Coronary artery (tissue), 2 donors: ENCODE measurements at places on chromosomes 16 and 17.

GRCh38 chr17:83067718-83068261 is 11.6 kb upstream of the METRNL start:
- DNase-seq: peak; percentile 54

DNA sequence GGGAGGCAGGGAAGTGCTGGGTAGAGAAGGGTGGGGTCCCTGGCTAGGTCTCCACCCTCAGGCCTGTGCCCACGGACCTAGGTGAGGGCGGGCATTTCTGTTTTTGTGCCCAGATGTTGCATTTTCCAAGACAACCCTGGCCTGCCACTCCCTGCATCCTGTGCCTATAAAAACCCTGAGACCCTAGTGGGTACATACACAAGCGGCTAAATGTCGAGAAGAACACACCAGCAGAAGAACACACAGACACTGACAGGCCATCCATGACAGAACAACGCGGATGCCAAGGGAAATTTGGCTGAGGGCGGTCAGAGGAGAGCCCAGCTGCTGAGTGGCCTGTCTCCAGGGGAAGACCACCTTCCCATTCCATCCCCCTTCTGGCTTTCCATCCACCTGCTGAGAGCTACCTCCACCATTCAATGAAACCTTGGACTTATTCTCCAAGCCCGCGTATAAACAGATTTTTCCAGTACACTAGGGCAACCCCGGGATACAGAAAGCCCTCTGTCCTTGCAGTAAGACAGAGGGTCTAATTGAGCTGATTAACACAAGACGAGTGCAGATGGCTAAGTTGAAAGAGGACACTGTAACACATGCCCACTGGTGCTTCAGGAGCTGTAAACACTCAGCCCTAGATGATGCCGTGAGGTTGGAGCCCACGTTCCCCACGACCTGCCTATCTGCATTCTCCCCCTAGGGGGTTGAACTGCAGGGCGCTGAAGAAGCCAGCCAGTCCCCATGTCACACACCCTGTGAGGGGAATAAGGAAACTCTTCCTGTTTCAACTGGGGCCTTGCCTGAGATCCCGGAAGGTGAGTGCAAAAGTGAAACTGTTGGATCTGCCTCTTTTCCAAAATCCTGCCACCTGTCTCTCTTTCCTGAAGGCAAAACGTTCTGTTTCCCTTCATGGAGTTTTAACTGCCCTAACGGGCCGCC is 147.2 kb upstream of the COX10 start:
- DNase-seq: no peak

DNA sequence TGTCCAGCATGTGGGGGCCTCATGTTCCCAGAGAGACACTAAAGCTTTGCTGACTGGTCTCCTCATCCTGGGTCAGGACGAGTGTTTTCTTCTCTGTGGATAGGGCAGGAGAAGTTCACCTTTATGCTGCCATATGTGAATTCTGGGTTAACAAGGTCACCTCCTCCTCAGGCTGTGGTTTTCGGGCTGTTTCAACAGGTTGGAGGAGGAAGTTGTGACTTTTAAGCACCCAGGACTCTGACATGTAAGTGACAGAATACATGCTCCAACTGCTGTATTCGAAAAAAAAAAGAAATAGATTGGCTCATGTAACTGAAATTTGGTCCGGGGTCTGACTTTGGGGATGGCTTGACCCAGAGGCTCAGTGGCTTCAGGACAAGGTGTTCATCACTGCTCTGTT is 54.2 kb downstream of the SNX20 start:
- DNase-seq: no peak

GRCh38 chr17:82386255-82386831 is 14.8 kb downstream of the UTS2R start:
- no peak for DNase-seq

DNA sequence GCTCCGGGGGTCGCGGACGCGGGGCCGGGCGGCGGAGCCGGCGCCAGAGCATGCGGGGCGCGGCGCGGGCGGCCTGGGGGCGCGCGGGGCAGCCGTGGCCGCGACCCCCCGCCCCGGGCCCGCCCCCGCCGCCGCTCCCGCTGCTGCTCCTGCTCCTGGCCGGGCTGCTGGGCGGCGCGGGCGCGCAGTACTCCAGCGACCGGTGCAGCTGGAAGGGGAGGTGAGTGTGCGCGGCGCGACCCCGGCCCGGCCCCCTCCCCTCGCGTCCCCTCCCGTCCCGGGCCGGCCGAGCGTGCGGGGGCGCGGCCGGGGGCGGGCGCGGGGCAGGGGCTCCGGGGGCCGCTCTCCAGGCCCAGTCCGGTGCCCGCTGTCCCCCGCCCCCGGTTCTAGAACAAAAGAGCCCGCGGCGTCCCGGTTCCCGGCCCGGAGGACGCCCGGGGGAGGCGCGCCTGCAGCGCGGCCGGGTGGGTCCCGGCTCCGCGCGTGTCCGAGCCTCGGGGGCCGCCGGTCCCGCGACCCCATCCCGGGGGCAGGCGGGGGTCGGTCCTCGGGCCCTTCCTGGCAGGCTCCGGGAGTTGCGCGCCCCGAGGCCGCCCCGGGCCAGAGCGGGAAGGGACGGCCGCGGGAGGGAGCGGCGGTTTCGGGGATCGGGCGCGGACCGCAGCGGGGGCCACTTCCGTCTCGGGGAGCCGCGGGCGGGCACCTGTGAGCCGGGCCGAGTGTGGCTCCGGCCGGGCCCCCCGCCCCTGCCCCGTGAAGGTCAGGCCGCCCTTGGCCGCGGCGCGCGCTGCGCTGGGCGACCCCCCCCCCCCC is 563 bp downstream of the METRNL start:
- no peak for DNase-seq

DNA sequence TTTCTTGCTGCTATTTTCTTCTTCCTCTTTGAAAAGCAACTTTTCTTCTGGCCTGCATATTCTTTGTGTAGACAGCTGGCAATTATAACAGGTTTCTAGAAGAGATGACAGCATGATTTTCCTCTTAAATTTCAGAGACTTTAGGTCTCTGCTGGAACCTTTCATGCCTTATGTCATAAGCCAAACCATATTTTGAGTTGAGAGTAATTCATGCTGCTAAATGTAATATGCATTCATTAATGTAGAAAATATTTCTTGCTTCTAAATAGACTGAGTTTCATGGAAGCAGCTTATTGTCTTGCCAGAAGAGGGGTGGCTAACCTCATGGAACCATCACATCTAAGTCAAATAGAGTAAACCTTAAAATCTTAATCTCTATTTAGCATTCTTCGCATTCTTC is 25.9 kb upstream of the ABCA9 start:
- DNase-seq: no peak

DNA sequence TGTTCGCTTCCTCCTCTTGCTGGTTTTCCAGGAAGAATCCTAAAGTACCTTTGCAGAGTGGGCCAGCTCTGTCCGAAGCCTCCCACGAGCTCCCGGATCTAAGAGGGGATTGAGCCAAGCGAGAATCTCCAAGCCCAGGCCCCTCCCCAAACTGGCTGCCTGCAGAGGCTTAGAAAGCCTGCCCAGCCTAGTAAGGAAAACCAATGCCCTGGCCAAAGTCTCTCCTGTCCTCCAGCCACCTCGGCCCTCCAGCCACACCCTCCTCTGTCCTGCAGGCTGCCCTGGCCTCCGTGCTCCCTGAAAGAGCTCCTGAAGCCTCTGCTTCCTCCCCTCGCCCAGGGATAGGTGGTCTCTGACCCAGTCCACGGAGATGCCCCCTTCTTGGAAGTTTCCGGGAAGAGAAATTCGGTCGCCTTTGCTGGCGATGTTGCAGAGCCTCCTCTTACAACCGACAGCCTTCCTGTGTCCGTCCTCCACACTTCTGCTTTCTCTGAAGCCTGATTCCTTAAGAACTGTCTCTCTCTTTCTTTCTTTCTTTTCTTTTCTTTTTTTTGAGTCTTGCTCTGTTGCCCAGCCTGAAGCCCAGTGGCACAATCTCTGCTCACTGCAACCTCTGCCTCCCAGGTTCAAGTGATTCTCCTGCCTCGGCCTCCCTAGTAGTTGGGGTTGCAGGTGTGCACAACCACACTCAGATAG is 54.9 kb upstream of the TOB1 start:
- DNase-seq: no peak

DNA sequence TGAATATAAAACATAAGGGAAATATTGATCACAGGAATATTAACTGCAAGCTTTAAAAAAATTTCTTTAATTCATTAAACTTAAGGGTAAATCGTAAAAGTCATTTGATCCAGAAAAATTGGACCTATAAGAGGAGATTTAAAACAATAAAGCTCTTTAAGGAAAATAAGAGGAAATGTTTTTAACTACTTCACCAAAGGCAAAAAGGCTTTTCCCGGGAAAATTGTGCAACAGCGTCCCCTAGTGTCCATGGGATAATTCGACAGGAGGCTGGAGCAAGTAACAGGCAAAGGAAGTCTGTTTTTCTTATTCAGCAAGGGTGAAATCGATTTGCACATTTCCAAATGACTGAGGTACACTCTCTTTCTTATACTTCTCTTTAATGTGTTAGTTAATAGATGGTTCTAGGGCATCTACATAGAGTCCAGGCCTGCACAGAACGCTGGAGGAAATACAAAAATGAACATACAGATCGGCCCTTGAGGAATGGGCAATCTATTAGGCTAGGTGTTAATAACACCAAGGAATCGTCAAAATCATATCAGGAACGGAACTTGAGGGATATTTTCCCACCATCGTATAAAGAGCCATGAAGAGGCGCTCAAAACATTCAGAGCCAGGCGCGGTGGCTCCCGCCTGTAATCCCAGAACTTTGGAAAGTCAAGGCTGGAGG is 61.4 kb downstream of the ZNF18 start:
- no peak for DNase-seq

DNA sequence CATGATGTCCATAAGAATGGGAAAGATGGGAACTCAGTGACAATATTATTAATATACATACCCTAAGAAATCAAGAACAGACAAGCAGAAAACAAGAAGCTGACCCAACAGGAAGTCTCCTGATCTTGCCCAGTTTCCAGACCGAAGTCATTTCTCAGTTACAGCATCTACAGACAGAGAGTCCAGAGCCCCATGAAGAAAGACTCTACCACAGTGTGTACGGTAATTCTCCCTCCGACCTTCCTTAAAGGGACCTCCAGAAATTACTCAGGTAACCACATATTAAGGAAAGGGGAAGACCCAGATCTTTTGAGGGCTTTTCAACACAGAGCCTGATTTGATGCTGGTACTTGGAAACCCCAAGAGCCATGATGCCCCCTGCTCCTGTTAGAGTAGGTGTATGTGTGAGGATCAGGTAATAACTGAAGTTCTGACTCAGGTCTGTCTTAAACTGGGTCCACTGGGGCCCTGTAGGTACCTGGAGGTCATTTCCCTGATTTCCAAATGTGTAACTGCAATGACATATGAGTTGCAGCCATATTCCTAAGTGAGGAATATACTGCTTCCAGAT is 132.4 kb downstream of the ABCA8 start:
- no peak for DNase-seq

GRCh38 chr16:77385481-77385880 is 49.4 kb downstream of the ADAMTS18 start:
- DNase-seq: no peak

DNA sequence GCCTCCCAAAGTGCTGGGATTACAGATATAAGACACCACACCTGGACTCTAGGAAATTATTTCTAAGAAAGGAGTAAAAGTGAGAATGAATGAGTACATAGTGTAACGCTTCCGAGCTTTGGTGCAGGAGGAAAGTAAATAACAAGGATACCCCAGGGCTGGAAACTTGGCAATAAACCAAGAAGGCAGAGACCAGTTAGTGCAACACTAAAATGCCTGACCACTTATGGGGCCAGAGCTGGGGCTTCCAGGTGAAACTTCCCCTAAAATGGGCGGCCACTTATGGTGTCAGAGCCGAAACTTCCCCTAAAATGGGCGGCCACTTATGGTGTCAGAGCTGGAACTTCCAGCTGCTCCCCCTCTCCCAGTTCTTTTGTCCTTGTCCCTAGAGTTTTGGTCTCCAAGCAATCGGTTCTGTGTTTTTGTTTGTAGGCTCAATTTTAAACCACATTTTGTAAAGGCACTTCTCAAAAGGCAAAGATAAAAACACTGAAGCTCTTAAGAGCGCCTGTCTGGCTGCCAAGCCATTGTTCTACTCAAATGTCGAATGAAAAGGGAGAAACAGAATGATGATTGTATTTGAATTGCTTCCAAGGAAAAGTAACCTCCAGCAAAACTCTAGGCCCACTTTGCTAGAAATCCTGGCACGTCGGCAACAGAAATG is 63.9 kb downstream of the NXN start:
- no peak for DNase-seq

GRCh38 chr17:35877345-35878029 is 2.7 kb downstream of the CCL5 start:
- no peak for DNase-seq

GRCh38 chr17:72711521-72712310 is 380.8 kb downstream of the SLC39A11 start:
- DNase-seq: no peak

DNA sequence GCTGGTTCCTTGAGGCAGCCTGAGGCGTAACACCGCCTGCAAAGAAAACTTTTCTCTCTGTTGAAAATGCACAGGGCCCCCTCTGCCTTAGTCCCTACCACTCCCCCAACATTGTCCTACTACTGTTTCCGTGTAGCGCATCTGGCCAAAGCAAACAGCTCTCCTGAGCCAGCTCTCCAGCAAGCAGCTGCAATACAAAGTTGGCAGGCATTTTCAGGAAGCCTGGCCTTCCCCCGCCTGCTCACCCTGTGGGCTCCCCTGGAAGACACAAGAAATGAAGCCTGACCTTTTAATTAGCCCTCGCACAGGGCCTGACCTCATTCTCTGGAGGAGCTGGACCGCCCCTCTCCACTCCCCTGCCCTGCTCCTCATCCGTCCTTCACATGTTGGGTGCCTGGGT is 66.7 kb downstream of the SOX9 start:
- DNase-seq: no peak

- no peak for DNase-seq
Measured at GRCh38 chr16:440627-441026, 15.2 kb downstream of the RAB11FIP3 start.
